CD8-positive, alpha-beta memory T cell (primary cell): ENCODE measurements at places on chromosomes 2 and 18. TPM values are rescaled to one million over a fixed set of nuclear protein-coding genes. Genes with fewer than 3 reads are reported as not detected.

DNA sequence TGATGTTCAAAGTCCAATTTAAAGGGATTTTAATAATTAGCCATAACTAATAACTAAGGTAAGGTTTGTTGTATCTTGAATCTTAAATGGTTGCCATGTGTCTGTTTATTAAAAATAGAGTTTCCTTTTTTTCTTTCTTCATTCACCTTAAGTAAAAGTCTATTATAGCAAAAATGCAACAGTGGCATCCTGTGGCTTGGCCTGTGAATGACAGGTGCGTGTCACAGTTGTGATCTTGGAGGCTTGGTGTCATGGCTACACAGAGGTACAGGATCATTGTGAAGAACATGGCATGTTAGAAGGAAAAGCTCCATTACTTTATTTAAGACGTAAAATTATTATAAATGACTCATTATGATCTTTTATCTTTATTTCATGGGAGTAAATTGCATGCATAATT lies 246.1 kb downstream of the BCL2 start:
- no peak for DNase-seq

ACMSD gene
- not detected for polyA plus RNA-seq

- no peak for DNase-seq
Observed at GRCh38 chr2:216830346-216830745, 29.5 kb downstream of the TNP1 start.

GPR17 gene
- not detected for polyA plus RNA-seq

GRCh38 chr2:150429384-150429961 lies 58.0 kb downstream of the RND3 start:
- no peak for DNase-seq

DNA sequence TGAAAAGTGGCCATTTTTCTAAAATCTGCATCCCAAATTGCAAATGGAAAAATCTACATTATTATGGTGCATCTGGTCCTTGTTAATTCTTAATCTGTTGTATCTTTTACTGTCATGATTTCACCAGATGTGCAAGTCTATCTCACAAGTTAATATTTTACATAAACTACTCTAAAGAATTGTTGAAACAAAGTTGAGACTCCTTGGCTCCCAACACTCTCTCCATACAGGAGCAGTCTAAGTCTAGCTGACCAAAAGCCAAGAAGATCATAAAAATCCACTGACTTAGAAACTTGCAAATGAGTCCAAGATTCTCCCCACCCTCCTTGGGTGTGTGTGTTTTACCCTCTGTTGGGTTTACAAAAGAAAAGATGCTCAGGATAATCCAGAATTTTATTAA lies 85.1 kb downstream of the NCKAP5 start:
- DNase-seq, result no peak

- DNase-seq, result no peak
Observed at GRCh38 chr2:239869272-239870155, 155.6 kb downstream of the NDUFA10 start.

EMILIN1 gene
- polyA plus RNA-seq, result 0.85 TPM

TGFA gene
- 3.0 TPM for polyA plus RNA-seq

GALR1 gene
- polyA plus RNA-seq, result not detected

GRCh38 chr2:42573256-42573655 lies 4.8 kb downstream of the MTA3 start:
- DNase-seq, result no peak

- no peak for DNase-seq
Observed at GRCh38 chr2:193463011-193463410, 1268.3 kb upstream of the TMEFF2 start.

GRCh38 chr2:120244656-120245519 lies 7.8 kb upstream of the RALB start:
- DNase-seq, result no peak

GRCh38 chr2:80135001-80135400 lies 169.6 kb downstream of the LRRTM1 start:
- DNase-seq, result no peak

PREB gene
- 68.6 TPM for polyA plus RNA-seq

KCNE4 gene
- polyA plus RNA-seq, result not detected

- DNase-seq, result no peak
Observed at GRCh38 chr2:120134263-120134662, 88.9 kb downstream of the TMEM185B start.

- no peak for DNase-seq
Observed at GRCh38 chr2:70511971-70512729, 41.5 kb downstream of the TGFA start.

DNA sequence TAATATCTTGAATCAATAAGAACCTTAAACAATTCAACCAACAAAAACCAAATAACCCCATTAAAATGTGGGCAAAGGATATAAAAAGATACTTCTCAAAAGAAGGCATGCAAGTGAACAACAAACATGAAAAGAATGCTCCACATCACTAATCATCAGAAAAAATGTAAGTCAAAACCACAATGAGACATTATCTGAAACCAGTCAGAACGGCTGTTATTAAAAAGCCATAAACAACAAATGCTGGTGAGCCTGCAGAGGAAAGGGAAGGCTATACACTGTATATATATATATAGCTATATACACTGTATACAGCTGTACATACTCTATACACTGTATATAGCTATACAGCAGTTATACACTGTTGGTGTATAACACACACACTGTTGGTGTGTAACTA lies 47.8 kb upstream of the GALNT13 start:
- no peak for DNase-seq

DNA sequence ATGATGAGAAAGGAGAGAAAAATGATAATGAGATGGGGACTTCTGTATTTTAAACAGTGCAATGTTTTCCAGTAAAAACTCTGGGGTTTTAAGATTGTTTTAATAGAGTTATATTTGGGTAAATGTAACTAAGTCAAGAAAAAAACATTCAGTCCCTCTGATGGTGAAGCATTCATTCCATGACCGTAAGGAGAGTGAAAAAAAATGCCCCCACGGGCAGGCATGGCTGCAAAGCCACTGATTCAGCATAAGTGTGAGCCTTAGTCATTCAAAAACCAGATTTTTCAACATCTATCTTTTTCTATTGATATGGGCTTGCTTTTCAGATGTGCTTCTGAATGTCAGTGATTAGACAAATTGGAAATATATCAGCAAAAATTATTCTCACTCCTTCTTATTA lies 957.8 kb downstream of the SLC4A3 start:
- DNase-seq, result no peak

GRCh38 chr2:211730215-211730614 lies 808.4 kb downstream of the ERBB4 start:
- no peak for DNase-seq

GRCh38 chr2:199228887-199229819 lies 228.6 kb downstream of the SATB2 start:
- no peak for DNase-seq

DNA sequence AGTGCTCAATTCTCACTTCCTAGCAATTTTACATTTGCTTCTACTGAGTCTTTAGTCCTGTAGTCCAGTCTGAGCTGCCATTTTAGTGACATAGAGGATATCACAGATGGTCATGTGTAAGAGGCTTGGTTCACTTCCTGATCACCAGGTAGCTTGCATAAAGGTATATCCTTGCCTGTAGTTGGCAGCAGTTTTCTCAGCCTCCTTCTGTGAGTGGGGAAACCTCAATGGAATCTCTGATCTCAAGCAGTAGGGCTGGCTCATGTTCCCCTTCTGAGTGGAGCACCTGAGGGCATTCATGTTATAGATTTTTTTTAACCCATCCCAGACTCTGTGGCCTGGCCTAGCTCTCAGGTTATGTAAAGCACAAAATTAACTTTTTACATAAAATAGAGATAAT lies 278.4 kb downstream of the RDH14 start:
- DNase-seq, result no peak

SAG gene
- polyA plus RNA-seq, result not detected

MC2R gene
- not detected for polyA plus RNA-seq

IL36G gene
- not detected for polyA plus RNA-seq
